ENCODE measurements at places on chromosomes 7 and 10.

DNA sequence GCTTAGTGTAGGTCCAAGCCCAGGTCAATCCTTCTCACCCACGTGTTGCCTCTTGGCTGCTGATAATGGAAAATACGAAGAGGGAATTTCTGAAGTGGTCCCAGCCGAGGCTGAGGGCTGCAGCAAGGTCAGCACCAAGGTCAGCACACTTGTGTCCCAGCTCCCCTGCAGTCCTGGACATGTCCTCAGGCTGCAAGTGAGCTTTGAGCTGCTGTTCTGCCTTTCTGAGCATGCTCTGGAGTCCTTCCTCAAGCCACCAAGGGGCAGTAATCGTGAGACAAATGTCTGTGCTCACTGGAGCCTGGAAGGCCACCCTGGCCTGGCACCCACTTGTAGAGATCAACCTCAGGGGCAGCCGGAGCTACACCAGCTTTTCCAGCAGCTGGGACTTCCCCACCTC is 28.3 kb downstream of the DRGX start:
- no peak for DNase-seq

DNA sequence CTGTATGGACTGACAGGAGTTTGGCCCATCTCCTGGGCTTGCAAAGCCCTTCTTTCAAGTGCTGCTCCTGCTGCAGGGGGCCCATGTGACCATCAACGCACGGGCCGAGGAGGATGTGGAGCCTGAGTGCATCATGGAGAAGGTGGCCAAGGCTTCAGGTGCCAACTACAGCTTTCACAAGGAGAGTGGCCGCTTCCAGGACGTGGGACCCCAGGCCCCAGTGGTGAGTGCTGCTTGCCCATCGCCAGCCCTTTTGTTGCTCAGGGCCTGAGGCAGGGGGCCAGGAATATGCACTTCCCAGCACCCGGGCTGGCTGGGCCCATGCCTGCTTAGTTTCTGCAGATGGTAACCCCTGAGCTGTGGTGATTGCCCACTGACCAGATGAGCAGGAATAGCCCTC is 8.7 kb downstream of the PGAM2 start:
- no peak for DNase-seq

DNA sequence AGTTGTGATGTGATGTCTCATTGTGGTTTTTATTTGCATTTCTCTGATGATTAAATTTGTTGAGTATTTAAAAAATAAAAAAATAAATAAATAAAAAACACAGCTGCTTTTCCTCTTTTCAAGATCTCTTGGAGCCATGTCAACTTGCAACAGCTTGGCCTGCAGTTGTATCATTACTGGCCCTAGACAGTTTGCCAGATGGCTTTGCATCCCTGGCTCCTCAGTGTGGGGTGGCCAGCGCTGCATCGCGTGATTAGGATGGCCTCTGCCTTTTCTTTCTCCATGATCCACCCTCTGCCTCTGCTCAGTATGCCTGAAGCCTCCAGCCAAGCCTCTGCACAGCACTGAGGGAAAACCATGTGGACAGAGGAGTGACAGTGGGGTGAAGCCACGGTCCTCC is 96.8 kb downstream of the PPP1R3C start:
- no peak for DNase-seq

- DNase-seq = no peak
Measured at GRCh38 chr10:97701438-97702069, 12.0 kb upstream of the MARVELD1 start.

GRCh38 chr7:158957921-158958491 is 101.6 kb downstream of the DYNC2I1 start:
- DNase-seq = no peak

DNA sequence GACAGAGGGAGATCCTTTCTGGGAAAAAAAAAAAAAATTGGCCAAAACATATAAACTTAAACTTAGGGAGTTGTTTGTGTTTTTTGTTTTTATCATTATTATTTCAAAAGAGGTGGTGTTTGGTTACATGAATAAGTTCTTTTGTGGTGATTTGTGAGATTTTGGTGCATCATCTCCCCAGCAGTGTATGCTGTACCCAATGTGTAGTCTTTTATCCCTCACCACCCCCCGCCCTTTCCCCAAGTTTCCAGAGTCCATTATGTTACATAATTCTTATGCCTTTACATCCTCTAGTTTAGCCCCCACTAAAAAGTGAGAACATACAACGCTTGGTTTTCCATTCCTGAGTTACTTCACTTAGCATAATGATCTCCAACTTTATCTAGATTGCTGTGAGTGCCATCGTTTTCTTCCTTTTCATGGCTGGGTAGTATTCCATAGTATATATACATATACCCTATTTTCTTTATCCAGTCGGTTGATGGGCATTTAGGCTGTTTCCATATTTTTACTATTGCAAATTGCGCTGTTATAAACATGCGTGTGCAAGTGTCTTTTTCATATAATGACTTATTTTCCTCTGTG is 148.1 kb upstream of the ZNF92 start:
- DNase-seq = no peak

DNA sequence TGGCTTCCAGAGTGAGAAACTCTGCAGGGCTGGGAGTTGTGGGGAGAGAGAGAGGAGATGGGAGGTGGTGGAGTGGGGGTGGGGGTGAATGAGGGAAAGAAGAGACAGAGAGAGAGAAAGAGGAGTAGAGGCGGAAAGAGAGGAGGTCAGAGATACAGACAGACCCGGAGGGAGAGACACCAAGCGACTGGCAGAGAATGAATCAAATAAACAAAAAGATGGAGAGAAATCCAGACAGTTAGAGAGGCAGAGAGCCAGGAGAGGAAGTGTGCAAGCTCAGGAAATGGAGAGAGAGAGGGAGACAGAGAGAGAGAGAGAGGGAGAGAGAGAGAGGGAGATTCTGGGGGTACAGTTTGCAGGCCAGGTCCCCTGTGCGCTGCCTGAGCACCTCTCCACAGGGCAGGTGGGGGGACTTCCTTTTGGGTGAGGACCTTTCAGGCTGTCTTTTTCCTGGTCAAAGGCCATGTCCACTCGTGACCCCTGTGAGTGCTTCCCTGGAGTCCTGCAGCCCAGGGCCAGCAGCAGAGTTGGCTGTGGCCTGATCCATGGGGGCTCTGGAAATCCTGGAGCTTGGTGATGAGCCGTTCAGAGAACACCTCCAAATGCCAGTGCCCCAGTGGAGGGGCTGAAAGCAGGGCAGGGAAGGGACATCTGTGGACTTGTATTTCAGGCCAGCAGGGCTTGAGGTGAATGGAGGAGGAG is 25.0 kb upstream of the PCBD1 start:
- no peak for DNase-seq

GRCh38 chr10:104331208-104331838 is 6.9 kb downstream of the ITPRIP start:
- DNase-seq = no peak

DNA sequence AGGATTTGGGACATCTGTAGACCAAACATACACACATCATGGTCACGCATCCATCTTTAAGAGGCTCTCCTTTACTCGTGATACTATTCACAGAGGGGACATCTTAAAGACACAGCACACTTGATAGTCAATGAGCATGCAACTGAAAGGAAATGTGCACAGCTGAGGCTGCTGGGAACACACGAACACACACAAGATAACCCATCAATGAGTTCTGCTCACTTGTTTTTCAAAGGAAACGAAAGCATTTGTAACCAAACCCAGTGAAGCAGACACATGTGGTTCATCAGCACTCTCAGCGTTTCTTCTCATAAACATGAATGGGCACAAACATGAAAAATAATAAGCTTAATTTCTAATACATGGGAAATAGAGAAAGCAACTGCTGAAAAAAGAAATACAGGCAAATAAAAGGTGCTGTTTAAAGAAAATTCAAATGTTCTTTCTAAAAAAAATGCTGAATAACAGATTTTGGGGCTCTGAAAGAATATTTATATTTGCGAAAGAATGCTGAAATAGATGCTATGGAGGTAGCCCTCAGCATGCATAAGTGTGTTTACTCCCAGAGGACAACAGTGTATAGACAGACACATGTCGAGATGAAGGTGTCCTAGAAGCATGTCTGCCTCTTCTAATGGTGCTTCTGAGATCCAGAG is 59.7 kb upstream of the LAMB4 start:
- DNase-seq = no peak

DNA sequence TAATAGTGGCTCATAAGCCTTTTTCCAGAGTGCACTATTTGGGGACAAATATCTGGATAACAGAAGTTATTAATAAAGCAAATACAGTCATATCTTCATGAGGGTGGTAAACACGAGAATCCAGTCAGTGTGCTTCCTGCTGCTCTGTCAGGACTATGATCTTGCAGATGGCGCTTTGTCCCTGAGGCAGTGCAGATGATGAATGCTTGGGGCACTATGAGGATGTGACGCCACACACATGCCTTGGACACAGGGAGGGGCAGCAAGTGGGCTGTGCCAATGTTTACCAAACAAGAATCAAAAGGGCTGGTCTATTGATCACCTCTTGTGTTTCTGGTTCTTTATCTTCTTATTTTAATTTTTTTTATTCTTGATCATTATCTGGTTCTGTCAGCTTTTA is 79.8 kb downstream of the GAD2 start:
- no peak for DNase-seq

DNA sequence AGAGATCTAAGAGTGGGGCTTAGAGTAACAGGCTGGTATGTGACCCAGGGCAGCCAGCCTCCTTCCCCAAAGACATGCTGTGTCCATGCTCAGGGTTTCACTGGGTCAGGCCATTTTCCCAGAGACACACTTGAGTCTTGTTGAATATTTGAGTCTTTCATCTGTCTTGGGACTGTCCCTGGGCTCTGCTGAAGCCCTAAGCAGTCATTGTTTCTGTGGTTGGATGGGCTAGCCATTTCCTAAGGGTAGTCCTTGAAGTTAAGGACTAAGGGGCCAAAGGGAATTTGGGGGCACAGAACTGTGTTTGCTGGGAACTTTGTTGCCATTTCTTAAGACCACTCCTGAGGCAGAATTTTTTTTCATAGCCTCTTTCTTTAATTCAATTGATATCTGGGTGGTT is 98.4 kb upstream of the SAMD8 start:
- DNase-seq = no peak

GRCh38 chr7:49635800-49636199 is 137.6 kb upstream of the VWC2 start:
- DNase-seq = no peak

DNA sequence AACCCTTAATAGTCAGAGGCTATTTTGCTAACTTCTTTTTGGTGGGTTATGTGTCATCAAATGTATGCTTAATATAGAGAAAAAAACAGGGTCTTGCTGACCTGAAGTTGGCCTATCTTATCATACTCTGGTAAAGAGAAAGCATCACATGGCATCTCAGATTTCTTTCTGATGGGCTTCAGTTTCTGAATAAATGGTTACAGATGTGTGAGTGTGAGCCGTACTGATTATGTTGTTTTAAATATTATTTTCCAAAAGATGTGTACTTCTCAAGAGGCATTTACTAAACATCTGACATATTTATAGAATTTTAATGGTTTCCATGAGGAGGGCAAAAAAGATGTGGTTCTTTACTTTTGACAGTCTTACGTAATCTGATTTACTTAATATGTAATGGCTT is 28.4 kb downstream of the BBS9 start:
- DNase-seq = no peak

DNA sequence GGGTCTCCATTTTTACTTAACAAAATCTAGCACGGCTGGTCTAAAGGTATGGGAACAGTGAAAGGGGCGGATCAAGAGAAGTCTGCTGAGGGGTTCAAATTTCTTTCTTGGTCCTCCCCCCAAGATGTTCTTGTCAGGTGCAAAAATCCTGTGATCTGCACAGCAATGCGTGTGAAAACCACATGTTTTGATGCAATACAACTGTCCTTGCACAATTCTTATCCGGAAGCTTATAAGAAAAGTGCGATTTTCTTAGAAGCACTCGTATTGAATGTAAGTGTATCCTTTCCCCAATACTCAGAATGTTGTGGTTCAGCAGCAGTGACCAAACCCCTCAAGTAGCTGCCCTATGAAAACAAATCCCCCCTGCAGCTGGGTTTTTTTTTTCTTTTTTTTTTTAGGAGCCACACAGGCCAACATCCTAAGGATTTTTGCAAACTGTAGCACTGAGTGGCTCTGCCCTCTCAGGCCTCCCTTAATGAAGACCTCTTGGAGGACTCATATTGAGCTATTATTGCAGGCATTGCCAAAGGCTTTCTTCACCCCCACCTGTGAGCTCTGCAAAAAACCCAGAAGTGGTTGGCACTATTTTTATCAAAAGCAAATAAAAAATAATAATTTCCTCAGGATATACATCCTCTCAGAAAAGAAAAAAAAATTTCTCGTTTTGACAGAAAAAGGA is 151.9 kb upstream of the ITGB1 start:
- no peak for DNase-seq

GRCh38 chr7:132965951-132966350 is 115.9 kb downstream of the CHCHD3 start:
- no peak for DNase-seq

DNA sequence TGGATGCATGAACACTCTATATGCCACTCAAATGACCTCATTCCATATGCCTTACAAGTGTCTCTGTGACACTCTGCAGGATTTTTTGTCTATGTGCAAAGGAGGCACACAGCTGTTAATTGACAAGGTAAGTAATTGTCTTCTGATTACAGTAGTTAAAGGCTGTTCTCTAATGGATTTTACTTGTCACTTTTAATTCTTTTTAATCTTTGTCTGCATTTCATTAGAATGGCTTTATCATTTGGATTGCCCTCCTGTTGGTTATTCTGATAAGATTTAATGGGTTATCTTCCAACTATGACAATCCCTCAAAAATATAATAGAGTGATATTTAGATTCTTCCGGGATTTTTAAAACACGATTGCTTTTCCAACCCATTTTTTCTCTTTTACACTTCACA is 290.0 kb upstream of the TEX47 start:
- DNase-seq = no peak

GRCh38 chr10:18140957-18141845 is 977 bp downstream of the CACNB2 start:
- DNase-seq = peak; percentile 32

GRCh38 chr7:139471740-139472353 is 11.6 kb downstream of the KLRG2 start:
- no peak for DNase-seq

GRCh38 chr7:94133460-94133859 is 129.3 kb upstream of the BET1 start:
- no peak for DNase-seq

DNA sequence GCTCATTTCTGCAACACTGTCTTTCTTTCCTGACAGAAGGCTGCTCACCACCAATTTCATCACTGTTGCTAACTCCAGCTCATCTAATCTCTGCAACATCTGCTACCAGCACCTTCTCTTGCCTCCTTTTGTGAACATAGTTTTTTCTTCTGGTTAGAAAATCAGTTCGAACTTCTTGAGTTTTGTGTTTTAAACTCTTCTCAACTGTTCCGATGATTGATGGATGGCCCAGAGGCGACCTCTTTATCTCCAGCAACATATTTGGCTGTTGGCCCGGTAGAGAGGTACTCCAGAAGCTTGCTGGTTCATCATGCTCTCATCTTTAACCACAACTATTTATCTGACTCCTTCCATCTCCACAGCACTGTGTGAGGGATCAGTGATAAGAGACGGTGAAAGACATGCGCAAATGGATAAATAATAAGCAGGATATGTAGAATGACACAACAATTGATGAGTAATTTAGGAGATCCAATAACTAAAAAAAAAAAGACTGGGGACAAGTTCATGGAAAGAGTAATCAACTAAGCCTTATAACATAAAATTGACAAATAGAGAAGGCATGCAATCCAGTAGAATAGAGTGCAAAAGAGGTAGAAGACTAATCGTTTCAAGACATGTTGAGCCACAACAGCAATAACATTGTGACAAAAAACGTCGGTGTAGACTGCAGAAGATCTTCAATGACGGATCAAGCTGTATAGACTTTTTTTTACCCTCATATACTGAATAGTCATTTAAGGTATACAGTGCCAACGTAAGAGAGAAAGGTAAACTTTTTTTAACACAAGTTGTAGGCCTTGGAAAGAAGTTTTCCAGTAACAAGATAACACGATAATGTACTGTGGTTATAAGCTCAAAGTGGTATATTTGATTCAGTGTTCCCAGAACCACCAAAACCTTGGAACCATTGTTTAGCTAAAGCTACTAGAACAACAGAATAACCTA is 152.2 kb downstream of the CRPPA start:
- no peak for DNase-seq
